Renal cortical epithelial cell (primary cell): ENCODE measurements at places on chromosomes 4 and X. TPM values are rescaled to one million over a fixed set of nuclear protein-coding genes. Genes with fewer than 3 reads are reported as not detected.

Gene FAM53A
- total RNA-seq, result 2.9 and 7.6 TPM in 2 replicates

Gene ING2
- total RNA-seq, result 10.4 and 22.0 TPM in 2 replicates

Gene CLDN24
- total RNA-seq, result not detected in 2 replicates

Gene SAGE1
- total RNA-seq, result not detected in 2 replicates

Gene PHOX2B
- total RNA-seq, result not detected in 2 replicates

Gene FAM200B
- total RNA-seq, result 20.6 and 22.6 TPM in 2 replicates

Gene BANK1
- total RNA-seq, result 1.0 and 1.9 TPM in 2 replicates

Gene BEND2
- not detected in 2 replicates for total RNA-seq

Gene CSN1S1
- total RNA-seq, result not detected in 2 replicates

Gene FGFR3
- total RNA-seq, result 1.4 and 3.7 TPM in 2 replicates

Gene NPY2R
- total RNA-seq, result not detected in 2 replicates

Gene MAGED4
- 31.8 and 42.3 TPM in 2 replicates for total RNA-seq

Gene STATH
- not detected in 2 replicates for total RNA-seq

Gene RPS6KA6
- 1.2 and 10.1 TPM in 2 replicates for total RNA-seq

Gene TMEM33
- total RNA-seq, result 60.9 and 95.3 TPM in 2 replicates

Gene PRR27
- total RNA-seq, result not detected in 2 replicates

Gene NAP1L2
- 2.1 and 2.6 TPM in 2 replicates for total RNA-seq

Gene NUDT9
- 16.3 and 44.1 TPM in 2 replicates for total RNA-seq

Gene APBB2
- total RNA-seq, result 49.5 and 144 TPM in 2 replicates

Gene DCAF16
- total RNA-seq, result 14.4 and 18.9 TPM in 2 replicates

Gene MTHFD2L
- total RNA-seq, result 22.2 and 71.8 TPM in 2 replicates

Gene SERTM2
- 0.17 and 0.40 TPM in 2 replicates for total RNA-seq

Gene SH3BP2
- total RNA-seq, result 11.8 and 62.2 TPM in 2 replicates

Gene TBC1D19
- 75.4 and 81.3 TPM in 2 replicates for total RNA-seq

Gene ARHGAP4
- total RNA-seq, result 11.8 and 19.3 TPM in 2 replicates

Gene PLS3
- 285 and 399 TPM in 2 replicates for total RNA-seq

Gene PLP1
- 0.17 TPM in 1 of 2 replicates, not detected in the other for total RNA-seq

Gene PRICKLE3
- total RNA-seq, result 6.9 and 14.2 TPM in 2 replicates

Gene RAB9B
- 1.9 and 3.4 TPM in 2 replicates for total RNA-seq

Gene ODAM
- not detected in 2 replicates for total RNA-seq

Gene SPANXD
- total RNA-seq, result not detected in 2 replicates

Gene STOX2
- total RNA-seq, result 4.5 and 16.4 TPM in 2 replicates

Gene ADGRL3
- 5.3 TPM in 1 of 2 replicates, not detected in the other for total RNA-seq

Gene MSN
- total RNA-seq, result 442 and 533 TPM in 2 replicates

Gene DDX60
- 23.9 and 43.2 TPM in 2 replicates for total RNA-seq

Gene STARD8
- total RNA-seq, result 8.2 and 19.7 TPM in 2 replicates

Gene TGIF2LX
- not detected in 2 replicates for total RNA-seq

Gene CYSLTR1
- total RNA-seq, result not detected in 2 replicates

Gene SRD5A3
- 10.8 and 12.0 TPM in 2 replicates for total RNA-seq

Gene PAGE1
- total RNA-seq, result not detected in 2 replicates

Gene SLBP
- 51.9 and 106 TPM in 2 replicates for total RNA-seq

Gene PNMA5
- total RNA-seq, result not detected in 2 replicates

Gene SHISA3
- total RNA-seq, result 0.17 and 0.20 TPM in 2 replicates

Gene CT83
- total RNA-seq, result not detected in 2 replicates

Gene ATP8A1
- 4.0 and 38.4 TPM in 2 replicates for total RNA-seq

Gene GPR34
- total RNA-seq, result not detected in 2 replicates

Gene THOC2
- 42.7 and 97.8 TPM in 2 replicates for total RNA-seq

Gene DSPP
- not detected in 2 replicates for total RNA-seq

Gene INTU
- total RNA-seq, result 4.2 and 12.0 TPM in 2 replicates

Gene GAGE12F
- total RNA-seq, result not detected in 2 replicates

Gene METAP1
- 43.4 and 56.7 TPM in 2 replicates for total RNA-seq

Gene GPC4
- 19.4 and 80.6 TPM in 2 replicates for total RNA-seq

Gene ZRSR2
- 2.6 and 7.5 TPM in 2 replicates for total RNA-seq
